Dermis microvascular lymphatic vessel endothelial cell (primary cell): ENCODE measurements at places on chromosomes 7 and 10. TPM values are rescaled to one million over a fixed set of nuclear protein-coding genes. Genes with fewer than 3 reads are reported as not detected.
A peak's percentile ranks its signal among the peaks of the same experiment; 100 is the strongest.

GRCh38 chr10:22486431-22486830 lies 141.1 kb downstream of the SPAG6 start:
- DNase-seq = no peak

- DNase-seq = no peak
Observed at GRCh38 chr7:107563081-107563774, 492 bp downstream of the COG5 start.

- DNase-seq = no peak
Observed at GRCh38 chr7:3780525-3780924, 479.5 kb downstream of the SDK1 start.

- DNase-seq = peak; percentile 48
Observed at GRCh38 chr7:6284461-6285360, 12.3 kb upstream of the CYTH3 start.

FAM3C gene
- total RNA-seq = 29.3 and 30.6 TPM in 2 replicates

DNA sequence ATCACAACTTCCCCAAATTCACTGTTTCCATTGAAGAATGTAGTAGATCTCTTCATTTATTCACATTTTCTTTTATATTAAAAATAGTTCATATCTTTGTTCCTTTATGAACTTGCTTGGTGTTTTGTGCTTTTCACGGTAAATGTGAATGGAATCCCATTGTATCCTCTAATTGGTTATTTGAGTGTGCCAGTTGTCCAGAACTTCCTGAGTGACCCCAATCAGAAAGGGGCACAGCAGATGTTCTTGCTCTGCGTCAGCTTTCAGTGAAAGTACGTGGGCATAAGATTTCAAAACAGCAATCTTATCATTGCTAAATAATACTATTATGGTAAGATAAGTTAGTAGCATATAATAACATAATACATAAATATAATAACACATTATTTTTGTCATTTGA lies 47.0 kb downstream of the PTPRZ1 start:
- no peak for DNase-seq

NOLC1 gene
- total RNA-seq = 19.4 and 24.0 TPM in 2 replicates
